ENCODE measurements at places on chromosomes 3 and 15.

DNA sequence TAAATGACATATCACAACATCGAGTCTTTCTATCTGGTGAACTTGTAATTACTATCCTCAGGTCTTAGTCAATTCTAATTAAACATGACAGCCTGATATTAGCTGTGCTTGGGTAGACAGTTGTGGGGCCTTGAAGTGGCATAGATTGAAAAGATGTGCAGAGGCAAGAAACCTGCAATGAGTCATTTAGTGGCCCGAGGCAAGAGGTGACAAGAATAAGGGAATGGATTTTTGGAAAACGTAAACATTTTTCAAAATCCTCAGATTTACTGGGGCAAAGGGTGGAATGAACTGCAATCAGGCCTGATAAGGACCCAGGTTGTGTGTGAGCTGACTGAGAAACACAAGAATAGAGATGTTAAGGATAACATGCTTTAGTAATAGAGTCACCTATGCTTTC is 29.5 kb upstream of the ULK4 start:
- no peak for DNase-seq

DNA sequence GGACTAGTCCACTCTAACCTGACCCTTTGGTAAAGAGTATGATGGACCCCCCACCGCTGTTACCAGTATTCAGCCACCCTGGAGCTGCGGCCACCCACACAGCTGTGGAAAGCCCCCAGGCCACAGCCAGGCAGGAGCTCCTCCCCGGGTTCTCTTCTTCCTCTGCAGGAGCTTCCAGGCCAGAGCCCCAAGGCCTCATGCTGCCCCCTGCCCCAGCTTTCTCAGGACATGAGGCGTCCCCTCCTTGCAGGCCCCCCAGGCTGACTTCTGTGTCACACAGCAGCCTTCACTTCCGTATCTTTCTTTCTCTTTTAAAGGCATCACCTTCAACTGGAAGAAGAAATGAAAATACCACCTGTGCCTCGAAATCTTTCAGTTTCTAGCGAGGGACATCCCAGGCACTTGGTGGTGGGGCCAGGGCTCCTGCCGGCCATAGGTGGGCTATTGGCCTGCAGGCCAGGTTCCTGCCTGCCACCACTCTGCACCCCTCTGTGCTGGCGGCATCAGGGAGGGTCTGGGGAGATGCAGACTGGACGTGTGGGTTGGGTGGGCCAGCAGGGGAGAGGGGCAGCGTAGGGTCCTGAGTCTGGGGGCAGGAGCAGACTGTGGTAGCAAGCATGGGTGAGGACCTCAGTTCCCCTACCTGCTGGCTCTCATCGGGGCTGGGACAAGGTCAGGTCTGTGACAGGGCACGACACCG is 19.9 kb downstream of the KLF13 start:
- DNase-seq = no peak

- no peak for DNase-seq
Measured at GRCh38 chr3:23928524-23928923, 11.6 kb downstream of the RPL15 start.

DNA sequence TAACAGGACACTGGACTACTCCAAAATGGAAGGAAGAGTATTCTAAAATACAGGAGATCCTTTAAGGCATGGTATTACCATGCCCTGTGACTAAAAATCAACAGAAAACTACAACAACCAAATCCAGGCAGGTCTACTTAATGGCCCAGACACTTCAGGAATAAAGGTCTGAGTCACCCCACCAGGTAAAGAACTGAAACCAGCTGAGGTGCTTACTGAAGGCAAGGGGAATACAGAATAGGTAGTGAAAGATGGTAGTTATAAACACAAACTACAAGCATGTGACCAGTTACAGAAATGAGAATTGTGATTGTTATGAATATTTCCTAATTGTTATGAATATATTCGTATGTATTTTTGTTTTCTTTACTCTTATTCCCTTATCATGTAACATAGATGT is 13.4 kb downstream of the IFT57 start:
- no peak for DNase-seq

- DNase-seq = no peak
Measured at GRCh38 chr3:107963581-107963980, 127.2 kb downstream of the CD47 start.

- no peak for DNase-seq
Measured at GRCh38 chr15:36796161-36796560, 216.7 kb downstream of the CDIN1 start.

DNA sequence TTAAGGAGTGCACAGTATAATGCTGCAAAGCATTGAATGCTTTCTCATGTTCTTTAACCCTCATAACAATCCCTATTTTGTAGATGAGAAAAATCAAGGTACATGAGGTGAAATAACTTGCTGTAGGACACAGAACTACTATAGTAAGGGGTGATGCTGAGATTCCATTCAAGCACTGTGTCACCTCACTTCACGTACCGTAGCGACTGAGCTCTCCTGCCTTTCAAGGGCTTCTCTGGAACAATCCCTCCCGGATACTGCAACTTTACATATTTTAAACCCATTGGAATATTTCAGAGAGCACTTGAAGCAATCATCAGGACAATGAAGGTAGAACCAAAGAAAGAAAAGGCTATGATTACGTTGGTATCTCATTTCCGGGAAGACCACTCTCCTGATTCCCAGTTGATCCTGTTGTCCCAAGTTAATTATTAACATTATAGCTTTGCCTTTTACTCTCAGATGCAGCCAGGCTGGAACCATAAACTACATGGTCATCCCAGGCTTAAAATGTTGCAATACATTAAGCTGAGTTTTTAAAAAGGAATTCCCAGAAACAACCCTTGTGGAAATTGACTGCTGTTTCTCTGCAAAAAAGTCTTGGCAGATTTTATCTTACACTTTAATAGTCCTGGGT is 252.2 kb upstream of the IGF1R start:
- no peak for DNase-seq

DNA sequence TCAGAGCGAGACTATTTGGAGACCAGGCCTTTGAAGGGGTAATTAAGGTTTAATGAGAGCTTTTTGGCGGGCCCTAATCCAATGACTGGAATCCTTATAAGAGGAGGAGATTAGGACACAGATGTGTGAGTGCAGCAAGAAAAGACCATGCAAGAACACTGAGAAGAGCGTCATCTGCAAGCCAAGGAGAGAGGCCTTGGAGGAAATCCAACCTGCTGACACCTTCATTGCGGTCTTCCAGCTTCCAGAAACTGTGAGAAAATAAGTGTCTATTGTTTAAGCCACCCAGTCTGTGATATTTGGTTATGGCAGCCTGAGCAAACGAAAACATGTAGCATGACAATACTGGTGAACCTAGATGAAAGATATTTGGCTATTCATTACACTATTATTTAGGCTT is 23.0 kb upstream of the MUSTN1 start:
- no peak for DNase-seq

- DNase-seq = no peak
Measured at GRCh38 chr3:141426404-141427034, 58.2 kb downstream of the ZBTB38 start.

- DNase-seq = no peak
Measured at GRCh38 chr3:155325263-155325835, 31.9 kb upstream of the STRIT1 start.

- DNase-seq = no peak
Measured at GRCh38 chr3:143820466-143821221, 27.6 kb downstream of the SLC9A9 start.

GRCh38 chr3:98343647-98344507 is 9.8 kb upstream of the OR5K4 start:
- peak; percentile 53 for DNase-seq

- DNase-seq = no peak
Measured at GRCh38 chr3:153289334-153289808, 127.3 kb downstream of the RAP2B start.

GRCh38 chr3:81245043-81245442 is 516.4 kb downstream of the GBE1 start:
- DNase-seq = no peak

DNA sequence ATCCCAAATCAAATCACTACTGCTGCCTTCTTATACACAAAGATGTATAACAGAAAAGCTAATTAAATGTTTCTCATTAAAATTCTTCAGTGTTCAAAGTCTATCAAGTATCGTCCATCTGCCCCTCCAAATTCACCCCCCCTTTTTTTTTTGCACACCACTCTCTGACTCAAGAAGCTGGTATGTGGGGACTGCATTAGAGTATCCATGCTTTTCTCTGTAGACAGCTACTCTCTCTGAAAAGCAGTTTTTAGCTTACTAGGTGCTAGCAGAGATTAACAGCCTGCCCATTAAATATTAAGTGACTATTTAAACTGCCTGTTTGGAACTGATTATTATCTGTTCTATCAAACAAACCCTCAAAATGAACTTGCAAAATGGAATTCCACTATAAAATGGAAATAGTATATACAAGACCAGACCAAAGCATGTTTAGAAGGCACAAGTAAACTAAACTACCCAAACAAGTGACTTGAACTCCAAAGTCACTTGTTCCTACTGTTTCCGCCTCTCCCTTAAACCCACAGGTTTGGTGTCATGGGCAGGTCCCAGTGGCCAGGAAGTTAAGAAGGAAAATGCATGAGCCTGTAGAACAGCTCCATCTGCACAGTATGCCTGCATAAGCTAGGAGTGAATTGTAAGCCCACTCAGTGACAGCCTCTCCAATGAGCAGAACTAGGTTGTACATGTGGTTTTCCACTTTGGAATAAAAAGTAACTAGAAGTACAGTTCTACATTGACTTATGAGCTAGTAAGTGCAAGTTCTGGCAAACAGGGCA is 32.5 kb downstream of the GBE1 start:
- DNase-seq = no peak

DNA sequence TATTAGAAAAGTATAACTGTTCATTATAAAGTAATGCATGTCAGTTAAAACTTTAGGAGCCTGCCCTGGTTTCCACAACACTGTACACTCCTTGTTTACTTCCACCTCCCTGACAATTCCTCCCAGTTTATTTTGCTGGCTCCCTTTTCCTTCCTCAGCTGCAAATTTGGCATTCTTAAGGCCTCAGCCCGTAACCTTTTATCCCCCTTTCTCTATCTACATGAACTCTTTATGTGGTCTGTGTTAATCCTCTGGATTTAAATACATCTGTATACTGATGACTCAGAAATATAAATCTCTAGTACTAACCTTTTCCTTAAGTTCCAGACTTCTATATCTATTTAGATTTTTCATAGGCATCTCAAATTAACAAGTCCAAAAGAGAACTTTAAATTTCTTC is 143.6 kb downstream of the OTOL1 start:
- DNase-seq = no peak

GRCh38 chr3:16090024-16090423 is 84.5 kb upstream of the GALNT15 start:
- no peak for DNase-seq

DNA sequence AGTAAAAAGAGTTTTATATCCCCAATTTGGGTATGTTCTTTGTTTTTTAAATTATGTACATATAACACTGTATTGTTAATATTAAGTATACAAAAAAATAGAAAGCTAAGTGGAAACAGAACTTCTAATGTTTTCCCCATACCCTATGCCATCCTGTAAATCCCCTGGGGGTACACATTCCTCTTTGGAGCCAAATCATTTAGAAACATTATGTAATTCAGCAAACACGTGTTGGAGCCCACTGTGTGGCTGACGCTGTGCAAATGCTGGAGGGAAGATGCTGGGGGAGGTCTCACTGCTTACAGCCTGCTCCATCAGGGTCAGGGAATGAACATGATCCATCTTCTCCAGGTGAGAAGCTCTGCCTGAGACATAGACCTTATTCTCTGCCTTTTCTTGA is 52.8 kb downstream of the CRTC3 start:
- no peak for DNase-seq

- no peak for DNase-seq
Measured at GRCh38 chr15:41790169-41790568, 15.9 kb downstream of the MAPKBP1 start.

GRCh38 chr3:110454066-110454465 is 617.5 kb upstream of the NECTIN3 start:
- DNase-seq = no peak

DNA sequence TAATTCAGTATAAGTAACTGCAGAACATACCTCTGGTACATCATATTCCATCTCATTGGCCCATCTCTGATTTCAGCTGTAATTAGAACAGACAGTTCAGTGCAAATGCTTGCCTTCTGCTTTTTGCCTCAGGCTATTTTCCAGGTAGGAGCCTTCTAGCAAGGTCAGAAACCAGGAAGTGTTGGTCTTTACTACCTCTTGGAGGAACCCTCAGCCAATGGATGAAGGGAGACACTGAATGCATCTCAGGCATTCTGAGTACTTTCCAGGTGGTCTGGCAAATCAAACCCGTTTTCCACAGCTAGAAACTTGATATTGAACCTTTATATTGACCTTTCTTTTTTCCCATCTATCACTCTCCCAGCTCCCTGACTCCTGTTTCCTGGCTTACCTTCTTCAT is 348.5 kb upstream of the SOX2 start:
- DNase-seq = no peak

DNA sequence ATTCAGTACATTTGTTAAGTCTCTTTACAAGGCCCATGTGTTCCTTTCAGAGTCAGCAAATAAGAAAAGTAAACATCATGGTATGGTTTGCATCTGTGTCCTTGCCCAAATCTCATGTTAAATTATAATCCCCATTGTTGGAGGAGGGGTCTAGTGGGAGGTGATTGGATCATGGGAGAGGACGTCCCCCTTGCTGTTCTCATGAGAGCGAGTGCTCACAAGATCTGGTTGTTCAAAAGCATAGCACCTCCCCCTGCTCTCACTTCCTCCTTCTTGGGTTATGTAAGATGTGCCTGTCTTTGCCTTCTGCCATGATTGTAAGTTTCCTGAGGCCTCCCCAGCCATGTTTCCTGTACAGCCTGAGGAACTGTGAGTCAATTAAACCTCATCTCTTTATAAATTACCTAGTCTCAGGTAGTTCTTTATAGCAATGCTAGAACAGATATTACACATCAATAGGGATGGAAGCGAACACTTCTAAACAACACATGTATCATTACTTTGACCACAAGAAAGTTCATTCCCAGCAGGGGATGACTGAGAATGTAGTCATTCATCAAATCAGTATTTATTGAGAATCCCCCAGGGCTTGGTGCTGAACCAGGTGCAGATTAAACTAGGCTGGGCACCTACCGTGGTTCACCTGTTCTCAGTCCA is 4.1 kb downstream of the EFCAB12 start:
- no peak for DNase-seq

DNA sequence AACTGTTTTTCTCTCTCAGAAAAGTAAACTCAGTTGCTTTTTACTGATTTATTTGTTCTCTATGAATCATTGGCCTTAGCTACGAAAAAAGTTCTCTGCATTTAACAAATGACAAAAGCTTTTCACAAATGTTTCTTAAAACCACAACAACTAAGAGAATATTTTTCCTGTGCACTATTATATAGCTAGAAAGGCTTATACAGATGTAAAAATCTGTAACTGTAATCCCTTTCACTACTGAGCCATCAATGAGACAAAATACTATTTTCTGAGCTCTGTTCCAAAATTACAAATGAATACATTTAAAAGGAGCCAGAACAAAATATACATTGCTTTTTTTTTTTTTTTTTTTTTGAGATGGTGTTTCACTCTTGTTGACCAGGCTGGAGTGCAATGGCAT is 45.6 kb upstream of the PYGO1 start:
- no peak for DNase-seq

- no peak for DNase-seq
Measured at GRCh38 chr3:113516115-113516505, 1.2 kb upstream of the SPICE1 start.

GRCh38 chr3:197913641-197914380 is 36.2 kb upstream of the RPL35A start:
- no peak for DNase-seq
